ENCODE measurements at places on chromosomes 2 and 18.

GRCh38 chr2:177914247-177914646 lies 158.3 kb downstream of the PDE11A start:
- no peak for DNase-seq

DNA sequence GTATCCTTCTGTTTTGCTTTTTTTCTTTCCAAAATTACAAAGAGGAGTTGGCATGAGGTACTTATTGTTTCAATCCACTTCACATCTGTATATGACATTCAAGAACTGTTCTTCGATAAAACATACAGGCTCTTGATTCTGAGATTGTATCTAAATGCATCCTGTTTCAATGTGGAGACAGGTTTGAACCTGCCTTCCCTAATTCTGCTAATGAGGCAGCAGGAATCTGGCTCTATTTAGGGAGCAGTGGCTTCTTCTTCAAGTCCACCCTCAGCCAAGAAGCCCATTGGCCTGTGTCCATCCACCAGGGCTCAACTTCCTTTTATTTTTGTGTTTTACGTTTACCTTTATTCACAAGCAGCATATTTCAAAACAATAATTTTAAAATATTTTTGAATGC lies 84.8 kb upstream of the PIK3C3 start:
- DNase-seq = no peak

DNA sequence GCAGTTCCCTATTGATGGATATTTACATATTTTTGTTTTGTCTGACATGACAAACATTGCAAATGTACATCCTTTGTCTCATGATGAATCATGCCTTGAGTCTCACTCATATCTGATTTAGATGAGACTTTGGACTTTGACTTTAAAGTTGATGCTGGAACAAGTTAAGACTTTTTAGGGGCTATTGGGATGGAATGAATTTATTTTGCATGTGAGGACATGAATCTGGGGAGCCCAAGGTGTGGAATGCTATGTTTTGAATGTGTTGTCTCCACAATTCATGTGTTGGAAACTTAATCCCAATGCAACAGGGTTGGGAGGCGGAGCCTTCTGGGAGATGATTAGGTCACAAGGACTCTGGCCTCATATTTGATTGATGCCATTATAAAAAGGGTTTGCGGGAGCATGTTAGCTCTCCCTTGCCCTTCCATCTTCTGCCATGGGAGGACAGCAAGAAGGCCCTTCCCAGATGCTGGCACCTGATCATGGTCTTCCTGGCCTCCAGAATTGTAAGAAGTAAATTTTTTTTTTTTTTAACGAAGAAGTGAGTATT lies 29.1 kb upstream of the INO80D start:
- DNase-seq = no peak

DNA sequence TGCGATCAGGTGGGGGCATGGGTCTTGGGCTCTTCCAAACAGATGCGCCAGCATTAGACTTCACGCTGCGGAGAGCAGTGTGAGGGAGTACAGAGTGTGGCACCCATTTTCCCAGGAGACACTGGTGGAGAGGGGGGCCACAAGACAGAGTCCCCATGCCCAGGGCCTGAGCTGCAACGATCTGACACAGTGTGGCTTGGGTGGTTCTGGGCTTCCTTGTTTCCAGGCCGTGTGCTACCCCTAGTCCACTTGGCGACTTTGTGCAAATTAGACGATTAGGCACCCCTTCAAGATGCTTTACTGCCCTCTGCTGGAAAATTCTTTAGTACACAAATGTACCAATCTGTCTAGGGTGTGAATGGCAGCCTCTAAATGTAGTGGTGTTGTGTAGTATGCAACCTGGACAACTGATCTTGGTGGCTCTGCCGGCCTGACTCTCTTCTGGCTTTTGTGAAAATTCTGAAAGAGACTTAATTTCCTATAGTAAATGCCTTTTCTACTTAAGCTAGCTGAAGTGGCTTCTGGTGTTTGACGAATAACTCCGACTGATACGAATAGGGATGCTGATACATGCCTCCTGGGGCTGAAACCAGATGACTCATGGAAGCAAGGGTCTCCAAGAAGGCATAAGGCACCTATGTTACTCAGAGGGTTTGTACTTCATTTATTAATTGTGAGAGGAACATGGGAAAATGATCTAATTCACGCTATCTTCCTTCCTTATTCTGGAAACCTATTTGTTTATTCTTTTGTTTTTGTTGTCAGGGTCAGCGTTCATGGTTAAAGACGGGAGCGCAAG lies 92.3 kb upstream of the SMAD2 start:
- DNase-seq = peak; percentile 60

- no peak for DNase-seq
Measured at GRCh38 chr2:130374587-130375290, 18.9 kb downstream of the PTPN18 start.

DNA sequence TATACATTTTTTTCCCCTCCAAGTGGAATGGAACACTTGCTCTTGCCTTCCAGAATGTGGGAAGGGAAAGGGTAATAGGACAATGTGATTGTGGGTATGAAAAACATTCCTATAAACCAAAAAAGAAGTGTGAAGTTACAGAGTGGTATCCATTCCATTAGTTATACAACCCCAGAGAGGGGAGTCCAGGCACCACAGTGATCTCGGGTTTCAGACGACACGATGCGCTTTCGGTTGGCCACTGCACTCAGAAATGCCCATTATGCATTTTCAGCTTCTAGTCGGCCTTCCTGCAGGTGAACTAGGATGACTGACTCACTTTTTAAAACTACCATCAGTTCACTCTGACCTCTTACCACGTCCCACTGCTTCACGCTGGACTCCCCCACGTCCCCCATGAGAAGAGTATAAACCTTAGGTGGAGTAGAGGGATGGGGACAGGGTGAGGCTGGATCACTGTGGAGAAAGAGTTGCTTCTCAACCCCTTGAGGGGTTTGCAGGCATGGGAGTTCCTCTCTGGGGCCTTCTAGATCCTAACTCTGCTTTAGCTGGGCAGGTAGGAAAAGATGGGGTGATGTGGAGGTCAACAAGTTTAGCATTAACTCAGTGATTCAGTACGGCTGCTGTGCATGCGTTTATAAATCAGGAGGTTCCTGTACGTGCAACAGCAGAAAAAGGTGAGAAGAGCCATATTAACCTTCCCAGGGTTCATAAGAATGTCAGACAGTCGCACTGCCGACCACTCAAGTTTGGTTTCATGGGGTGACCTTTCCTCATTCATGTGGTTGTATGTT lies 50.5 kb downstream of the ZNF532 start:
- no peak for DNase-seq

Data from CD4-positive, CD25-positive, alpha-beta regulatory T cell (primary cell).